ENCODE measurements at places on chromosomes 4 and X. TPM values are rescaled to one million over a fixed set of nuclear protein-coding genes. Genes with fewer than 3 reads are reported as not detected.

GRCh38 chr4:173508386-173509035 is 21.5 kb downstream of the HAND2 start:
- DNase-seq, result no peak

The TMPRSS11B gene
- total RNA-seq, result not detected

GRCh38 chrX:34365471-34365870 is 233.4 kb upstream of the FAM47A start:
- peak; percentile 3 for DNase-seq

- DNase-seq, result no peak
Observed at GRCh38 chr4:106676173-106676921, 307.8 kb upstream of the GIMD1 start.

The SPANXB1 gene
- total RNA-seq, result not detected

The ABCG2 gene
- total RNA-seq, result 1.4 TPM

The NDST3 gene
- under 0.01 TPM for total RNA-seq

- no peak for DNase-seq
Observed at GRCh38 chrX:101450085-101450484, 35.2 kb upstream of the ARMCX4 start.

GRCh38 chrX:127457161-127457560 is 595.0 kb downstream of the ACTRT1 start:
- no peak for DNase-seq

DNA sequence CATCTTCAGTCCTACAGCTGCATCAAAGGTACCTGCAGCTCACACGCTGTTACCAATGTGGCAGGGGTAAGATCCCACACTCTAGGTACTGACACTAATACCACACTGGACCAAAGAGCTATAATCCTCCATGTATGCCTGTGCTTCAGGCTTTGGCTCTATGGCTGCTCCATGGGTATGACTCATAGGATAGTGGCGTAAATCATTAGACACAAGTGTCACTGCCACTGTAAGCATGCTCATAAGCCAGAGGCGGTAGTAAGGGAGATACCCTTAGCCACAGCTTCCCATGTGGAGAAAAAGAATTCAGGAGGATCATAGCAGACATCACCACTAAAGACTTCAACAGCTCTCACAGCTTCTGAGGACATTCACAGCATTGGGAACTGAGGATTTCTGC is 287.5 kb downstream of the ACTRT1 start:
- no peak for DNase-seq

DNA sequence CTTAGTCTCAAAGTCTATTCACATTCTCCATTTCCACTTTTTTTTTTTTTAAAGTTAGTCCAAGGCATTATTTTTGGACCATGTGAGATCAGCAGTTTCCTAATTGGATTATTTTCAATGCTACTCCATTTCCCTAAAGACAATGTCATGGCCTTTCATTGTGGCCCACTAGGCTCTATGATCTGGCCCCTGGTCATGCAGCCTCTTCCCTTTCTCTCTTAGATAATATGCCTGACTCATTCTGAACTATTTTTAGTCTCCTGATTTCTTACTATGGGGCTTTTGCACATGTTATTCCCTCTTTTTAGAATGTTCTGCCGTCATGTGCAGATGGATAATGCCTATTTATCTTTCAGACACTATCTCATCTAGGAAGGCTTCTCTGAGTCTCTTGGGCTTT is 157.3 kb downstream of the TMA16 start:
- DNase-seq, result no peak

DNA sequence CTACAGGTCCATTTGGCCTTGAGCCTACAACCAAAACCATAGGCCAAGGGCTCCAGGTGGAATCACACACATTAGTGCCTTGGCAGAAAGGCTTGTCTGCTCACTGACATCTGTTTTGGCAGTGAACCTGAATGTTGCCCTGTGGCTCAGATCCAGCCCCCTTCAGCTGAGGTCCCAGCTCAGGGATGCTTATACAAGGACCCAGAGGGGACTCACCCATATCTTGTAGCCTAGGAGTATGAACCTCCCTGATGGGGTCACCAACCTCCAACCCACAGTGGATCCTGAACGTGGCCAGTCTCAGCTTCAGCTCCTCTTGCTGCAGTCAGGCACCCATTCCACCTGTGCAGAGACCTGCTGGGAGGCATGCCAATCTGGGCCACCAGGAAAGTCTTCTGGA is 50.8 kb upstream of the HMX1 start:
- DNase-seq, result no peak

GRCh38 chr4:112075129-112075753 is 70.0 kb upstream of the FAM241A start:
- DNase-seq, result peak; percentile 66

The CT45A1 gene
- total RNA-seq, result not detected

The PAGE2 gene
- total RNA-seq, result not detected

GRCh38 chr4:83276299-83277040 is 8.1 kb downstream of the COQ2 start:
- DNase-seq, result peak; percentile 32

DNA sequence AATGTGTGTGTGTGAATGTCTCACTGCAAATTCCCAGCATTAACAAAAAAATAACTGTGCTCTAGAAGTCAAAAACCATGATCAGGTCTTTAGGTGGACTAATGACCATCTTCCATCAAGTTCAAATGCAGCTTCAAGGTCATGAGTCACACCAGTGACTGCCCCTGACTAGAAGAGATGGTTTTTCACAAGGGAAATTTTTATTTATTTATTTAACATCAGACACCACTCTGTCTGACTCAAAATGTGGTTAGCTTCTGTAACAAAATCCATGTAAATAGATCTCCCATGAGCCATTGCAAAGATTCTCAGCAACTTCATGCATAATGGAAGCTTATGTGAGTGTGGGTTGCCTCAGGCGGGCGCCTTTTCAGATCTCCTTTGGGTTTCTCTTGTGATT is 219.2 kb downstream of the KIT start:
- peak; percentile 83 for DNase-seq

The PAGE2B gene
- not detected for total RNA-seq

DNA sequence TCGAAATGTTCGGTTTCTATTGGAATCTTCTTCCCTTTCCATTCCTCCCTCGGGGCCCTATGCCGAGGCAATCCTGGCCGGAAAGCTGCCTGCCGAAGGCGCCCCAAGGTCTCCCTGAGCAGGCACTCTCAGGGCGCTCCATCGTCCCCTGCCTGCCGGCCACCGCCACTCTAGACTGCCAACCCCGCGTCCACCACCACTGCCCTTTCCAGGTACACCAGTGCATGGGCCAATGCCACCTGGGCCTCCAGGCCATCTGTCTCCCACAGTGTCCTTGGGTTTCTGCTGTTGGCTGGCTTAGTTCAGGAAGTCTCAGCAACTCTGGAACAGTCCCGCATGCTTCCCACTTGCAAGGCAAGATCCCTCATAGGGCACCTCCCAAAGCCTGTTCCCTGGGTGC is 14.6 kb downstream of the CTAG1A start:
- no peak for DNase-seq

DNA sequence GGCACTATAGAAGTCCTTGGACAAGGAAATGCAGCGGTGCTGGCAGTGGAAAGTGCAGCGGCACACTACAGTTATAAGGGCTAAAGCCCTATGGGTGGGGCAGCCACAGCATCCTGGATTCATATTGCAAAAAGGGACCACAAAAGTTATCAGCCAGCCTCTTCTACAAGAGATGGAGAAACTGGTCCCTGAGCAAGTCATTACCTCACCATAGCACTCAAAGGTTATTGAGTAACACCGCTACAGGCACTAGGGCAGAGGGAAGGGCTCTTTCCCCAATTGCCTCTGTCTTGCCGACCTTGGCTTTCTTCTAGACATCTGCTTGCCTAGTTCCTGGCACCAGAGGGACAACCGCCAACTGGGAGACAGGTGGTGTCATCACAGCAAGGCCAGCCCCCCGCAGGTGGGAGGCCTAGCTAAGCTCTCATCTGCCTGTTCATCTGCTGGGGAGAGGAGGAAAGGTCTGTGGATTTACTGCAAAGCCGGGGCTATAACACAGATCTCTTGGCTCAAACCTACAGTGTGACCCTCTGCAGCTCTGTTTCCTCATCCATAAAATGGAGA is 600.0 kb downstream of the BCOR start:
- DNase-seq, result no peak

The DOK7 gene
- not detected for total RNA-seq

DNA sequence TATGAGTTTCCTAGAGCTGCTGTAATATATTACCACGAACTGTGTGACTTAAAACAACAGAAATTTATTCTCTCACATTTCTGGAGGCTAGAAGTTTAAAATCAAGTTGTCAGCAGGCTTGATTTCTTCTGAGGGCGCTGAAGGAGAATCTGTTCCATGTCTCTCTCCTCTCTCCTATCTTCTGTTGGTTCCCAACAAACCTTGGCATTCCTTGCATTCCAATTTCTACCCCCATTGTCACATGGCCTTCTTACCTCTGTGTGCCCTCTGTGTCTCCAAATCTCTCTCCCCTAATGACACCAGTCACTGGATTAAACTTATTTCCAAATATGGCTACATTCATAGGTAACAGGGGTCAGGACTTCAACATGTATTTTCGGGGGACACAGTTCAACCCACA is 672.7 kb downstream of the RPA4 start:
- no peak for DNase-seq

GRCh38 chrX:47558436-47558835 is 2.6 kb upstream of the ARAF start:
- no peak for DNase-seq

- DNase-seq, result no peak
Observed at GRCh38 chr4:42910459-42910858, 17.9 kb downstream of the GRXCR1 start.

The GSX2 gene
- not detected for total RNA-seq

DNA sequence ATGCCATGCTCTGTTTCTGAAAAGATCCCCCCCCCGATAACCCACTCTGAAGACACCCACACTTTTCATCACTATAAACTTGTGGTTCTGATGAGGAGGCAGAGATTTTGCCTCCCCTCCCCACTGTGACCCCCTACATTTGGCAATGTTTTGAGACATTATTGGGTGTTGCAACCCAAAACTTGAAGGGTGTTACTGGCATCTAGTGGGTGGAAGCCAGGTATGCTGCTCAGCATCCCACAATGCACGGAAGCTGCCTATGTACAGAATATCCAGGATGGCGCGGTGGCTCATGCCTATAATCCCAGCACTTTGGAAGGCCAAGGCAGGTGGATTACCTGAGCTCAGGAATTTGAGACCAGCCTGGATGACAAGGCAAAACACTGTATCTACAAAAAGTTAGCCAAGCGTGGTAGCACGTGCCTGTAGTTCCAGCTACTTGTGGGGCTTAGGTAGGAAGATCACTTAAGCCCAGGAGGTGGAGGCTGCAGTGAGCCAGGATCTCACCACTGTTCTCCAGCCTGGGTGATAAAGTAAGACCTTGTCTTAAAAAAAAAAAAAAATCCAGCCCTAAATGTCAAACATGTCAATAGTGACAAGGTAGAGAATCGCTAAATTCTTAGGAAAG is 87.3 kb downstream of the SCD5 start:
- no peak for DNase-seq

The FAM9C gene
- total RNA-seq, result not detected
